ENCODE measurements at places on chromosomes 7 and 10.

DNA sequence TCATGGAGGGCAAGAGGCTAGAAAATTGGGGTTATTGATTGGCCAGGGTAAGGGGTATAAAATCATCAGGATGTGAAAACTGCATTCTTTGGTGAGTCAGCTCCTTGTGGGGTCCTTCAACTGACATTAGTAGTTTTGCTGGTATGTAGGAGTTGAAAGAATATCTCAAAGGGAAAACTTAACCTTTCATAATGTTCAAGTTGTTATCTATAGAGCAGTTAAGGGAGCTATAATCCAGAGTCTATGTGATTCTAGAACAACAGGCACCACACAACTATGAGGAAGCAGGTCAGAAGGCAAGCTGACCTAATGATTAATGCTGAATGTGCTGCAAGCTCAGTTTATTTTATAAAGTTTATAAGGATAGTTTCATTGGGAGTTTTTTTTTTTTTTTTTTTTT is 13.7 kb downstream of the PRPS1L1 start:
- DNase-seq = no peak

DNA sequence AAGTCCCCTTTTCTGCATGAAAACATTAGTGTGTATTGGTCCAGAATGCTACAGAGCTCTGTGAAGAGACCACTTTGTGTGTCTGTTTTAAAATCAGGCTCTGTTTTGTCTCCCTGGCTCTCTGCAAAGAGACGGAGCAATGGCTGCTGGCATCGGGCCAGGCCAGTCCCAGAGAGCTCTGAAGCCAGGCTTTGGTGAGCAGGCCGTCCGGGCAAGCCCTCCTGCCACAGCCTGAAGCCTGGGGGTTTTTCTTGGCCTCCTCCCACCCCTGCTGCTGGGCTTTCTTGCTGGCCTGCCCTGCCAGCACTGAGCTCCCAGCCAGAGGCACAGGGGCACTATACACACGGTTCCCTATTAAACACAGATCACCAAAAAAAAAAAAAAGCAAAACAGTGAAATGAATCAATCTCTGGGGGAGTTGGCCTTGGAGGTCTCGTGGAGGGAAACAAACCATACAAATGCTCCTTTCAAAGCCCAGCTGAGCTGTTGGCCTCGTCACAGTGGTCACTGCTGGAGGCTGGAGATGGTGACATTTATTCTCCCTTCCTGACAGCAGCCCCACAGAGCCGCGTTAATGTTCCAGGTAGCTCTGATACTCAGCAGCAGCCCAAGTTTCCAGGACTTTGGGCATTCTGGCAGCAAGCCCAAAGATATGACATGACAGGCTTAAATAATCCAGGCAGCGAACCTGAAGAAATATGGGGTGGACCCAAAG is 237.2 kb downstream of the TCF7L2 start:
- no peak for DNase-seq

DNA sequence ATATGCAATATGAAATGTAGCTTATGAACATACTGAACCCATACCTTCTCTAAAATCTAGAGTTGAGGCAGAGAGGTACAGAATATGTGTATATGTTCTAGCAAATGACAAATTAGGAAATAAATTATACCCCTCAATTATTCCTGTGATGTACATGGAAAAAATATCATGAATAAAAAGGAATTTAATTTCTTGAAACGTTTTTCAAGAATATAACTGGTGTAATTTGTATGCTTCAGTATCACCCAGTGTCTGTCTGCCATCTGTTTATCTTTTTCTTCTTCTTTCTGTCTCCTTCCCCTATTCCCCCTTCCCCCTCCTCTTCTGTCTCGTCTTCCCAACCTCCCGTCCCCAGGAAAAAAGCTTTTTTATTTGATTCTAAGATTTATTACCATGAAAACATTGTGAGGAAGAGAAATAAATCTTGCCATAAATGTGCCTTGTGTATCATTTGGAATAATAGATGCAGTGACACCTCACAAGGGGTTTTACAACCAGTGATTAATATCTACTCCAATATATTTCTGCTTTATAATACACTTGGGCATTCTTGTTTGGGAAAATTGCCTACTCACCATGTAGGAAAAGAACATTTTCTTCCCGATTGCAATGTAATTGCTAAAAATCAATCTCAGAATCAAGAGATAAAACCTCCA is 12.2 kb downstream of the LANCL2 start:
- no peak for DNase-seq

DNA sequence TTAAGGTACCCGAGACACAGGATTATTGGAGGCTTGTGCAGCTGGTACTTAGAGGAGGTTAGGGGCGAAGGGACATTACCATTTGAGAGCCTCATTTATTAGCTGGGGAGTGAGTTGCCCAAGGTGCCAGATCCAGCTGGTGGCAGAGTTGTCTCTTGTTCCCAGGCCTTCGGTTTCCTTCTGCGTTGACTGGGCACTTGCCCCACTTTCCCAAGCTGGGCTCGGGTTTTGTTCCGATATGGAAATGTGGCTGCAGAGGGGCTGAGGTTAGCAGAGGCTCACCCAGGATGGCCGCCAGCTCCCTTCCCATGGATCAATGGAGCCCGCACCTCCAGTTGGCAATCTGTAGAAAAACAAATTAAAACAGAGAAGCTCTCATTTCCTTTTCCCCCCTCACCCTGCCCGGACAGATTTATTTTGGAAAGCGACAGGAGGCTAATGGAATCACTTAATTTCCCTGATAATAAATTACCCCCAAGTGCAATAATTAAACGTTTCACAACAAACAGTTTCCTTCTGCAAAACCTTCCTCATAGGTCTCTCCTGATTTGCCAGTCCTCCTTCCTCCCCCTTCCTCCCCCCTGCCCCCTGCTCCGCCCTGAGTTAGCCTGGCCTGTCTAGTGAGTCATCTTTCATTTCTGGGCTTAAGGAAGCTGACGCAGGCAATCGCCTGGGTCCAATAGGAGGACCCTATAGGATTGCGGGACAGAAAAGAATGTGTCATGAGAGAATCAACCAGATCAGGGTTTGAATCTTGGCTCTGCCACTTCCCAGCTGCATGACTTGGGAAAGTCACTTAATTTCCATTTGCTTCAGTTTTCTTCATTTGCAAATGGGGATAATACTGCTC is 51.7 kb downstream of the ADRA2A start:
- no peak for DNase-seq

DNA sequence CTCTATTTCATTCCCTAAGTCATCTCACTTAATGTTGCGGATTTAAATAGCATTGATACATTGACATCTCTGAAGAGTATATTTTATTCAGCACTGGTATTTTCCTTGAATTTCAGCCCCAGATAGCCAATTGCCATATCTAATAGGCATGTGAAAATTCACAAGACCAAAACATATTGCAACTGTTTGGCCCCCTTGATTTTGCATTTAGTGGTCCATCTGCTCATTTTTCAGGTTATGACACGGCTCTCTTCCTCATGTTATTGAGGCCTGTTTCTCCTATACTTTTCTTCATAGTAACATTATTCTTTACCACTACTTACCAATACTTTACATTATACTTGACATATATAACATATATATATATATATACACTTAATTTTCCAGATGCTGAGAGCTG is 43.7 kb downstream of the MKLN1 start:
- no peak for DNase-seq

DNA sequence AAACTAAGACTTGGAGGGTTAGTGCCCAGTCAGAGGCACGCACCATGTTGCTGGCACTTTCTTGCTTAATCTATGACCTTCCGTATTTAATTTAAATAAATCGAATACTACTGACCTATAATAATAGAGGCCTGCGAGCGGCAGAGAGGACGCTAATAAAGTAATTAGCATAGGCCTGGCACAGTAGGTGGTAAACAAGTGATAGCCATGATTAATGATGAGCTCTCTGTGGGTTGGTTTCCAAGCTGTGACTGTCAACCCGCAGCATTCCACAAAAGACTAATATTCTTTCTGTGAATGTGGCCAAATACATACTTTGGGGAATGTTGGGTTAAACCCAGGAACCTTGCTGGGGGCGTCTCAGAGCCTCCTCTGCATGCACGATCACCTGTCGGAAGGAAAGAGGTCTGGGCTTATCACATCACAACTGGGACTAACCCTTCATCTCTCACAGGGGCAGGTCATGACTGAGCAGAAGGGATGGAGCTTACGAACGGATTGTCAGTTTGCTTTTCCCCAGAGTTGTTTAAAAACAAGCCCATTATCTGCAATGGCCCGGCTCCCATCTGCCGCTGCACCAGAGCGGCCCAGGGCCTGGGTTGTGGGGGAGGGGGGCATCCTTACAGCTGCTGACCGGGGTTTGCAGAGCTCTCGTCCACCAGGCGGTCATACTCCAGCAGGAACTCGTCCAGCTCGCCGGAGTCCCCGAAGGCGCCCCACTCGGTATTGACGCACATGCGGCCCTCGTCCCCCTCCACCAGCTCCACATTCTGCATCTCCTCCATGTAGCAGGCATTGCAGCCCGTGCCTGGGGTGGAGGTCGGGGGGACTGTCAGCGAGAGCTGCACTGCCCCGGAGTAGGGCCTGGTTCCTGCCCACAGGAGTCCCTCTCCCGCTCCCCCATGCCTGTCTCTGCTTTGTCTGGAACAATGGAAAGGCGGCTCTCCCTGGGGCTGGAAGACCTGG is 6.2 kb upstream of the MYL7 start:
- no peak for DNase-seq

DNA sequence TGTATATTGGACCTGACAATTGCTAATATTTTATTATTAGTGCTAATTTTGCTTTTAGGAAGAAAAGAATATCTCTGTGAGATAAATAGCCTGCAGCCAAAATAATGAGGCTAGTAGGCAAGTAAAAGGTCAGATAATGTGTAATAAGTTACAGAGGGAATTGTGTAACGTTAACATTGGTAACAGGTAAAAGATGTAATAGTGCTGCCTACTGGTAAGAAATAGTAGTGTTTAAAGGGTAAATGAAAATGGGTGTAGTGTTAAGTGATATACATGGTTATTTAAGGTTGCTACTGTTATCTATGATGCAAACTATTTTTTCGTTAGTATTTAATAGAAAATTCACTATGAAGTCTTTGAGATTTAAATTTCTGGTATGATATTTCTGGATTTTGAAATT is 9.2 kb upstream of the FOXP2 start:
- DNase-seq = no peak

DNA sequence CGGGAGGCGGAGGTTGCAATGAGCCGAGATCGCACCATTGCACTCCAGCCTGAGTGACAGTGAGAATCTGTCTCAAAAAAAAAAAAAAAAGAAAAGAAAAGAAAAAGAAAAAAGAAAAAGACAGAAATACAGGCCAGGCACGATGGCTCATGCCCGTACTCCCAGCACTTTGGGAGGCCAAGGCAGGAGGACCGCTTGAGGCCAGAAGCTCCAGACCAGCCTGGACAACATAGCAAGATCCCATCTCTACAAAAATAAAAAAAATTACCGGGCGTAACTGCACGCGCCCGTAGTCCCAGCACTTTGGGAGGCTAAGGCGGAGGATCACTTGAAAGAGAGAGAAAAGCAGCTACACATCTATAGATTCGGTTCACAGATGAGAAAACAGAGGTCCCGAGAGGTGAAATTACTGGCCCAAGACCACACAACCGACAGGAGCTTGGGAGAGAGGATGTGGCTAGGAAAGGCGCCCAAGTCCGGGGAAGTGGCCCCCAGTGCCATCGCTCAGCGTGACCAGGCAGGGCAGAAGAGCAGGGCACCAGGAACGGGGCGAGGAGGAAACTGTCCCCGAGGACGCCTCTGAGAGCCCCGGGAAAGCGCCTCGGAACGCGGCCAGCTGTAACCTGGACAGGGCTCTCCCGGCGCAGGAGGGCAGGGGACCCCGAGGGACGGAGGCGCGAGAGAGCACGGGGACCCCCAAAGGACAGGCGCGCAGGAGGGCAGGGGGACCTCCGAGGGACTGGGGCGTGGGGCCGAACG is 612 bp downstream of the SNX8 start:
- DNase-seq = no peak

DNA sequence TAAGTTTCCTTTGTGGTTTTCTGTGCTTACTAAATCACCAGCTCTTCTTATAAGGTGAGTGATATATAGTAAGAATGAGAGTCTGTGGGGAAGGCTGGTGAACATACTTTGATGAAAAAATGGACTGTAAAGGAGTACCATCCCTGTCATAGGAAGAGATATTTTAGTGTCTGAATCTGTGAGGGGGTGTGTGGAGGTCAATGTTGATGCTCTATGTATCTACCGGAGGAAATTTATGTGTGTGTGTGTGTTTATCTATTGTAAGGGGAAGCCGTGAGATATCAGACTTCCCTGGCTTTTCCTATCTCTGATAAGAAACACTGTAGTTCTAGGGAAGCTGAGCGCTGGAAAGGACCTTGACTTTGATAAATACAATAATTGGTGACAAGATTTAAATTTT is 179.0 kb downstream of the PCDH15 start:
- DNase-seq = no peak

- DNase-seq = no peak
Measured at GRCh38 chr7:151539088-151539671, 19.5 kb upstream of the RHEB start.

GRCh38 chr10:49471532-49471931 is 67.4 kb downstream of the ERCC6 start:
- DNase-seq = no peak

DNA sequence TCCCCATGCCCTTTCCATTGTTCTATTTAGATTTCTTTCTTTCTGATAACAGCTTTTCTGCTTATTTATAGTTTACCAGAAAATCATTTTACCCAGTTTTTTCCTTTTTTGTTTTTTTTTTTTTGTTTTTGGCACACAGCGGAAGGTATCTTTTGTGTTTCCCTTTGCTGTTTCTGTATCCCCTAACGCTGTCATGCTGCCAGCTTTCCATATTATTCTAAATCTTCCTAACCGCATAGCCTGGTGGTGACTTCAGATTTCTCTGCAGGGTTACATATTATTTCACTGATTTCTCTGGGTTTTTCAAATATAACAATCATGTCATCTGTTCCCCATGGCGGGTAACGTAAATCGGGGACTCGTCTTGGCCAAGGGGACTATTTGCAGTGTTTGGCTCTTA is 4.0 kb upstream of the SLC29A4 start:
- no peak for DNase-seq

GRCh38 chr10:15433850-15434537 is 62.9 kb upstream of the FAM171A1 start:
- no peak for DNase-seq

- no peak for DNase-seq
Measured at GRCh38 chr7:10934292-10934691, 39.4 kb upstream of the PHF14 start.

DNA sequence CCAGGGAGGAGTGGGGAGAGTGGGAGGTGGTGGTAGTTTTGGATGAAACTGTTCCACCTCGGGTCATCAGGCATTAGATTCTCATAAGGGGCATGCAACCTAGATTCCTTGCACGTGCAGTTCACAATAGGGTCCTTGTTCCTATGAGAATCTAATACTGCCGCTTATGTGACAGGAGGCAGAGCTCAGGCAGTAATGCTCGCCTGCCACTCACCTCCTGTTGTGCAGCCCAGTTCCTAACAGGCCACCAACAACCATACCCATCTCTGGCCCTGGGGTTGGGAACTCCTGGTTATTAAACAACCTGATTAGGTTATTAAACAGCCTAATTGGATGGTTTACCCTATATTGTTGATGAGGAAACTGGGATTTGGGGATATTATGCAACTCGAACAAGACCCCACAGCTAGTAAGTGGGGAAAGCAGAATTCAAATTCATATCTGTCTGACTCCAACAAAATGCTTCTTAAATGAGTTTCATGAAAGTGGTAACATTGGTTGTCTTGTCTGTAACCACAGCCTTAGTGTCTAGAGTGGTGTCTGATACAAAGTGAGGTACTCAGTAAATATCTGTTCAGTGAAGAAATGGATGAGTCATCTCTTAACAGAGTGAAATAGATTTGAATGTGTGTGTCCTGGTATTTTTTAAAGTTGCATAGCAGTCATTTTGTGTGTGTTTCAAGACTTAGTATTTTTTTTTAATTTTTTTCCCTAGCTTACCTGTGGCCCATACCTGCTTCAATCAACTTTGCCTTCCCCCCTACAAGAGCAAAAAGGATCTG is 101.6 kb downstream of the HECTD2 start:
- no peak for DNase-seq
